ENCODE measurements at places on chromosomes 4 and X.

GRCh38 chr4:133584714-133585113 lies 435.6 kb downstream of the PCDH10 start:
- DNase-seq: no peak

DNA sequence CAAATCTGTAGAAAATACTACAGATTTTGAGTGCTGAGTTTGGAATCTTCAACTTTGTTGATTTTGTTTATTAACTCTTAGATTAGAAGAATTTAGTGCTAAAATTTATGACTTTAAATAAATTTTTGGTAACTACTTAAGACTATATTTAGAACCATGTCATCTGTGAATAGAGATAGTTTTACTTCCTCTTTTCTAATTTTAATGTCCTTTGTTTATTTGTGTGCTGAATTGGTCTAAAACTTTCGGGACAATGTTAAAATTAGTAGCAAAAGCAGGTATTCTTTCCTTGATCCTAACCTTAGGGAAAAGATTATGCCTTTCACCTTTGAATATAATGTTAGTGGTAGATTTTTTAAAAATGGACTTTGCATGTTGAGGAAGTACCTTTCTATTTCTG lies 119.7 kb upstream of the CXorf51A start:
- DNase-seq: no peak

GRCh38 chrX:150635952-150636351 lies 57.2 kb upstream of the MTMR1 start:
- DNase-seq: no peak

- no peak for DNase-seq
These were observed 5.6 kb upstream of the TEC start for GRCh38 chr4:48275247-48275646.

DNA sequence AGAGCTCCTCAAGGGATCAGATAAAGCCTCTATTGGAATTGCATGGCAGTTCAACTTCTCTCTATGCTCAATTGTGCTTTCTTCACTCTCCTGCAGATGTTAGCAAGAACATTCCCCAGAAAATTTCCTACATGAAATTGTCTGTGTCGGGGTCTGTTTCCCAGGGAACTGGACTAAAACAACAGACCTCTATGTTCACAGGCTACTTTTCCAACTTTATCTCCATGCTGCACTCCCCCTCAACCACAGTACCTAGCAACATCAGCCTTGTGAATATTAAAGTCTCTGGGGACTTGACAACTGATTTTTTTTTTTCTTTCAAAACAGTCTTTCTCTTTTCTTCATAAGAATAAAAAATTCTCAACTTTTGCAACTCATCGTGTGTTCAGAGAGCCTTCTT lies 1470.8 kb upstream of the ADGRL3 start:
- no peak for DNase-seq

Measured in sciatic nerve (tissue), 2 donors.